ENCODE measurements at places on chromosomes 3 and 15.
A peak's percentile ranks its signal among the peaks of the same experiment; 100 is the strongest.

GRCh38 chr3:52561028-52561747 lies 24.8 kb downstream of the UQCC5 start:
- DNase-seq: no peak

- no peak for DNase-seq
Observed at GRCh38 chr3:186014866-186015265, 77.1 kb upstream of the TRA2B start.

DNA sequence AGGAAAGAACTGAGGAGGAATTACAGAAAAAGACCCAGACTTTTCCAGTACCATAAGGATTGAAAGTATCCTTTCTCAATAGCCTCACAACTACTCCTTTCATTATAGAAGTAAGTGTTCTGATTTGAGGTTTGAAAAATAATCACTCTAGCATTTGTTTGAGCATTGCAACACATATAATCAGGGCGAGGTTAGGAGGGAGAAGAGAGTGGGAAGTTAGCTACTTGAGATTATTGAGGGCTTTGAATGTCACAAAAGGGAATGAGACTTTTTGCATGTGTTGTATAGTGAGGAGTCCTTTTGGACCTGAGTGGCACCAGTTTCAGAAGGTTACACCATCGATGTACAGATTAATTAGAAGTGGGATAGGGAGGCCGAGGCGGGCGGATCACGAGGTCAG lies 65.2 kb upstream of the TNIK start:
- DNase-seq: no peak

DNA sequence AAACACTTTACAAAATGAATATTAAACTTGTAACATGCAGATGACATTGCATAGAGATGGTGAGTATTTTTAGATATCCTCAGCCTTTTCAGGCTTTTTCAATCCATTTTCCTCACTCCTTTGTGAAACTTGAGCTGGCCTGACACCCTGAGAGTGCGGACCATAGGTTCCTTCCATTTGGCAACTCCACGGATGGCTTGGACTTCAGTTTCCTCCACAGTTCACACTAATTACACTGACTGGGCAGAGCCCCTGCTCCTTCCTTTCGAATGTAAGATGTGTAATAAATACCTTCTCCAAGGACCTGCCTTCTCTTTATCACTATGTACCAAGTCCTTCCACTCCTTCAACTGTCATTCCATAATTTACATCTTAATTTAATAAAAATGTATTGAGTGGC lies 141.7 kb upstream of the LRIG1 start:
- DNase-seq: no peak

GRCh38 chr3:160643994-160644393 lies 33.0 kb upstream of the ARL14 start:
- no peak for DNase-seq

DNA sequence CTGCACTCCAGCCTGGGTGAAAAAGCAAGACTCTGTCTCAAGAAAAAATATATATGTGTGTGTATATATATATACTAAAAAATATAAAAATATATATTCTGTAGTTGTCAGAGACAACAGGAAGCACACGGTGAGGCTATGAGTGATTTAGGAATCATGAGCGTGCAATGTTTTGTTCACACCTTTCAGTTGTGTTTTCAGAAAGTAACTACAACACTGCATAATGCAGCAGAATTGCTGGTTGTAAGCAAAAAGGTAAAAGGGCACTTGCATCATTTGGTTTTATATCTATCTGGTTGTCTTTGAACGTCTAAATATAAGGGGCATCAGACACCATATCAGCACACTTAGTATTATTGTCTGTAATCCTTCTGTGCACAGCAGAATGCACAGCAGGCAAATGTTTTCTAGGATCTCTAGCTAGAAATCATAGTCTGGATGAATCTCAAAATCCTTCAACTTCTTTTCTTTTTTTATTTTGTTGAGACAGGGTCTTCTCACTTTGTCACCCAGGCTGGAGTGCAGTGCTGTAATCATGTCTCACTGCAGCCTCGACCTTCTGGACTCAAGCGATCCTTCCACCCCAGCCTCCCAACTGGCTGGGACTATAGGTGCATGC lies 44.8 kb downstream of the CCR3 start:
- DNase-seq: no peak

- no peak for DNase-seq
Observed at GRCh38 chr3:18097473-18097872, 327.7 kb downstream of the SATB1 start.

- no peak for DNase-seq
Observed at GRCh38 chr3:195548987-195549386, 5.9 kb upstream of the PPP1R2 start.

- peak; percentile 34 for DNase-seq
Observed at GRCh38 chr3:131147534-131147933, 120.9 kb downstream of the NEK11 start.

GRCh38 chr3:34020726-34021680 lies 222.6 kb downstream of the PDCD6IP start:
- no peak for DNase-seq

DNA sequence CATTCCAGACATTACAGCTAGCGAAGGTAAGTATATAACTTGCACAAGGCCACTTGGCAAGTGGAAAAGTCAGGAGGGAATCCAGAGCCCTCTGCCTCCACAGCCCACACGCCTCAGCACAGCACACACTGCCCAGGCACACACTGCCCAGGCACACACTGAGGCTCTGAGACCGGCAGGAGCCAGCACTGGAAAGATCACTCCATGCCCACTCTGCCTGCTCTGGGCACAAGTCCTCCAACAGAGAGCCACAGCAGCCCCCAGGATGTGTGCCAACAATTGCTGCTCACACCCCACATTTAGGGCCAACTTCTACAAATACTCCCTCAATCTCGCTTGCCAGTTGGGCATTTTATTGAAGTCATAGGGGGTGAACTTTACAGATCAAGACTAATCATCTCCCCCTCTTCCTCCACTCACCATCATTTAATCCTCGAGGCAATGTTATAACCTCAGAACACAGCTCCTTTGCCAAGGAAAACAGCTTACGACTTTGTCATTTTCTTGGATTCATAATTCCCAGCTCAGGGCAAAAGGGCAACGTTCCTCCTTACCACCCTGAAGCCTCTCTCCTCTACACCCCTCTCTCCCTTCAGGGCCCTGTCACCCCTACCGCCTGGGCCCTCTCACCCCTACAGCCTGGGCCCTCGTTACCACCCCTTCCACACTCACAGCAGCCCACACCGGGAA lies 53.0 kb upstream of the TPM1 start:
- DNase-seq: no peak

DNA sequence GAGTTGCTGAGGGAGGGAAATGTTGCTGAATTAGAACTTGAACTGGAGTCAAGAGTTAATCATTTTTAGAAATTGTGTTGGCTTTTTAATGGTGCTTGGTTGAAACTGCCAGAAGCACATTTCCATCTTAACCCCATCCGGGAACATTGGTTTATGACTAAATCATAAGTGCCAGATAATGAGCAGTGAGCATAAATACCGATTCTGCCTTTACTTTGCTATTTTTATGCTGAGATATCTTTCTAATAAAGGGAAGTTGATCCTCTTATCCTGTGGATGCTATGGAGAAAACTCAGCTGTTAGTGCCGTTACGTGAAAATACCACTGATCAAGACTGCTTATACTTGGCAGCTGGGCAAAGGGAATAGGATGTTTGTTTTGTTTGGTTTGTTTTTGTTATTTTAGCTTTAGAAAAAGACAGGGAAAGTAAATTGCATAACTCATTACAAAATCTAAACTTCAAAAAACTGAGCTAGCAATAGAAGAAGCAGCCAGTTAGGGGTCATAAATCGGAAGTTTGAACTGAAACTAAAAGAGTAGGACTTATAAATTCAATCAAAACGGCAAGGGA lies 813.1 kb downstream of the NAALADL2 start:
- no peak for DNase-seq

DNA sequence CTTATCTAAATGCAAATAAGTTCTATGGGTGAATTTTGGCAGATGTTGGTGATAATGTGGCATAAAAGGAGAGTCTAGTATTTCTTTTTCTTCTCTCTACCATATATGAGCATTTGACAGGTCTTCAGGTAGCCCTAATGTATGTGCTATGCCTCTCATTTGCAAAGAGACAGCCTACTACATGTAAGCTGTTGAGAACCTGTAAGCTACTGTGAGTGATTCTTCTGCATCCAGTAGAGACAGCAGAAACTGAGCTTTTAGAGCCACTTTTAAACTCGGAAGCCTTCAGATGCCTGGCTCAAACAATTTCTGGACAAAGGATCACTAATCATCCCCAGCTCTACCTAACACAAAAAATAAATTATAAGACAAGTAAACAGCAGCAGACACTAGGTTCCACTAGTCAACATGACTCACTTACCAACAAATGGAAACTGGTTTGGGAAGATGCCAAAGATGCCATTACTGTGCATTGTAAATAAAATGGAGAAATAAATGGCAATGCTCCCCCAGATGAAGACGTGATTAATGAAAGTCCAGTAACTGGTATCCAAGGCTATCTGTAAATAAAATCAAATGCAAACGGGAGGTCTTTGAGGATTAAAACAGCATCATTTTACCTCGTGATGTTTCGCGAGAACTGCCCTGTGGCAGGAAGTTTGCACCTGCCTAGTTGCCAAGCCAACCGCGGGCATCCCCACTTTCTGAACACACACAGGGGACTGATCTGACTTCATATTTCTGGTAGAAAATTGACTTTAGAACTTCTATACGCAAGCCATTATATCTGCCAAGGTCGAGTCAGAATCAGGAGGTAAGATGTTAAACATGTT lies 245.3 kb downstream of the DTWD1 start:
- DNase-seq: no peak

DNA sequence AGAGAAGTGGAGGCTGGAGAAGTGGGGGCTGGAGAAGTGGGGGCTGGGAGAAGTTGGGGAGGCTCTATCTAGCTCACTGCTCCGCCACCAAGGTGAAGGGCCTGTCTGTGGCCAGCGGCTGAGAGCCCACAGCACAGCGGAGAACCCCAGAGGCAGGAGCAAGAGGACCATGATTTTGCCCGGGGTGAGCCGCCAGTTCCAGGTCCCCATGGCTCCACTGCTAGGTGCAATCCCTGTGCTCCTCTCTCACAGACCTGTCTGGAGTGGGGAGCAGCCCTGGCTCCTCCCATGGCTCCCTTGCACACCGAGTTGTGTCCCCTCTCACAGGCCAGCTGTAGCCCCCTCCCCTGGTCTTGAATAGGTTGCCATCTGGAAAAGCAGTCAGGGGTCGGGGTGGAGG lies 4.7 kb upstream of the NRROS start:
- DNase-seq: no peak

- DNase-seq: no peak
Observed at GRCh38 chr15:94470492-94470891, 239.1 kb downstream of the MCTP2 start.

- DNase-seq: no peak
Observed at GRCh38 chr3:17088602-17089313, 204.0 kb downstream of the PLCL2 start.

GRCh38 chr15:63487076-63487757 lies 17.2 kb upstream of the USP3 start:
- DNase-seq: peak; percentile 87

DNA sequence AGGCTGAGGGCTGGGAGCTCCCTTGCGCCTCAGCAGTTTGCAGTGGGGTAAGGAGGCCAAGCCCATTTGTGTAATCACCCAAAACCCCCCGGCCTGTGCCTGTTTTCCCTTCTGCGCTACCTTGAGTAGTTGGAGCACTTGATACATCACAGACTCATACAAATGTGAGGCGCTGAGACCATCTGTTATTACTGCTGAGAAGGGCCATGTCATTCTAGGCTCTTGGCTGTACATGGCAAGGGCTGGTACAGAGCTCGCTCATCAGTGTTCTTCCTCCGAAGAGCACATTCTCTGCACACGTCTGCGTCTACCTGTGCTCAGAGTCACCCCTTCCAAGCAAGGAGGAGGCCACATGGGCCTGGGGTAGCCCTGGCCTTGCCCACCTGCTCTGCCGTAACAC lies 9.3 kb downstream of the PLA2G4B start:
- DNase-seq: no peak

- no peak for DNase-seq
Observed at GRCh38 chr3:111980716-111981456, 2.1 kb downstream of the ABHD10 start.

- no peak for DNase-seq
Observed at GRCh38 chr15:67019069-67019468, 46.3 kb upstream of the SMAD3 start.
